ENCODE measurements at places on chromosomes 5 and 9.

- no peak for DNase-seq
Measured at GRCh38 chr9:91813176-91813795, 136.7 kb downstream of the ROR2 start.

DNA sequence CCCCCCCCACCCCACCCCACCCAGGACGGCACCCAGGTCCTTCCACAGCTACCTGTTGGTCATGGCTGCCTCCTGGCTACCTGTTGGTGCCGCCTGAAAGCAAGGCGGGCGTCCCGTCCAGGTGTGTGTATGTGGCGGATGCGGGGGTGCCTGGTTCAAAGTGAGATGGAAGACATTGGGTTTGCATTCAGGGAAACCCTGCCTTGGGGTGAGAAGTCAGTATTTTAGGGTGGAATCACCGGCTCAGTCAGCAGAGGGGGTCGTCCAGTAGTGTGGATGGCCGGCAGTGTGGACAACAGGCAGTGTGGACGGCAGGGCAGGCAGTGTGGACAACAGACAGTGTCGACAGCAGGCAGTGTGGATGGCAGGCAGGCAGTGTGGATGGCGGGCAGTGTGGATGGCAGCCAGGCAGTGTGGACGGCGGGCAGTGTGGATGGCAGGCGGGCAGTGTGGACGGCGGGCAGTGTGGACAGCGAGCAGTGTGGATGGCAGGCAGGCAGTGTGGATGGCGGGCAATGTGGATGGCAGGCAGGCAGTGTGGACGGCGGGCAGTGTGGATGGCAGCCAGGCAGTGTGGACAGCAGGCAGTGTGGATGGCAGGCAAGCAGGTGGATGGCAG, 28.0 kb downstream of the NKD2 start:
- DNase-seq = no peak

GRCh38 chr5:100575815-100576214, 40.6 kb downstream of the FAM174A start:
- DNase-seq = no peak

DNA sequence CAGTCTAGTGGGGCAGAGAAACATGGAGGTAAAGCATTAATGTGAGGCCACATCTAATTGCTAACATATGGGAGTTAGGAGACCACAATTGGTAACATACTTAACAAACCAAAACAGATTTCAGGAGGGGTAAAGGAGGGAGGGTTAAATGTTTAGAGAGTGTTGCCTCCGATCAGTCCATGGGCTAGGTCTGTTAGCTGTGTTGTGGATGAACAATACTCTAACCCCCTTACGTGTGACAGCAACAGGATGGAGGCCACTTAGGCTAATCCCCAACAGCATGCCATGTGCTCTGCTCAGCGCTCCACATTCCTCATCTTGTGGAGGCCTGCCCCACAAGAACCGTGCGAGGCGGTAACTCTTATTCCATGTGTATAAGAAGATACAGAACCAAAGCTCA, 167.0 kb downstream of the CRB2 start:
- no peak for DNase-seq

DNA sequence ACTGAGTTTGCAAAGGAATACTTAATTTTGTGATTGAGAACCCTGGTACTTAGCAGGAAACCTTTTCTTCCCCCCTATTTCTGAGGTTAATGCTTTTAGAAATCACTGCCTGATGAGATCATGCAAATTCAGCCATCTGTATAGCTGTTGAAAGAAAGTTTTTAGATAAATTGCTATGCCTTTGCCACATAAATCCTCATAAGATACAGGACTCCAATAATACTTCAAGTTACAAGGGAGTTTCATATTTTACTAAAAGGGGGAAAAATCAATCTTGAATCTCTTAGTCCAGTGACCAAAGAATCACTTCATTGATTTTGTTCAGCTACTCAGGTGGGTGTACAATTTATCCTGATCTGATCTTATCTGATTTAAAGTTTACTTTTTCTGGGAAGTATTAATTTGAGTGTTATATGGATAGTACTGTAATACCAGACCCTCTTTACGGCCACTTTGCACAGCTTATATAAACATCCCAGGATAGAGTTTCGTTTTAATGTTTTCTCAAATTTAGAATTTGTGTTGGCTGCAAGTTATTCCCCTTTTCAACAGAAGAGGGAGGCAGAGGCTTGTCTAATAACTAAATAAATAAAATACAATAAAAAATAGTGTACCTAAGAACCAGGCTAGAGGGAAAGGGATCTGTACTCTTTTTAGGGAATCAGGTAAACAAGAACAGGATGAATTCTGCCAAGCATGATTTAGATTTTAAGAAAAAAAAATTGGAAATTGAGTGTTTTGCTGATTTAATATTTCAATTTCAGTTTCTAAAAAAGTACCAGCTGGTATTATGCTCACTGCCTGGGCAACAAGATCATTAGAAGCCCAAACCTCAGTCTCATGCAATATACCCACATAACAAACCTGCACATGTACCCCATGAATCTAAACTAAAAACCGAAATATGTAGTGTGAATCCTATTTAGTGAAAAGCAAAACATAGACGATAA, 69.1 kb downstream of the PSAT1 start:
- DNase-seq = peak; percentile 1

DNA sequence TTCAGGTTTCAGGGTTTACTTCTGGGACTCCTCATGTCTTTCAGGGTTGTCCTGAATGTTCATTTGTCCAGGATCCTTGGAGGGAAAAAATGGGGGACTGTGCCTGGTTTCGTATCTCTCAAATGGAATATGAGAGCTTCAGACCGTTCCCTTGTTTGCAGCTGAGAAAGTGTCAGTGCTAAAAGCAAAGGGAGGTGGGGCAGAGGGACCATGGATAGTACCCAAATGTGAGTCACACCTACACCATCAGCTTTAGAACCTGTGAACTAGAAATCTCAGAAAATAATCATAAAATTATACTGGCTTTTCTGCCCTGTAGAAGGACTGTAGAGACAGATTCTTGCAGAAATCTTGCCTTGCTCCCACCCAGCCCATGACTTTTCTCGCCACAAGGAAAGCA, 84.3 kb upstream of the TAF11L2 start:
- no peak for DNase-seq

DNA sequence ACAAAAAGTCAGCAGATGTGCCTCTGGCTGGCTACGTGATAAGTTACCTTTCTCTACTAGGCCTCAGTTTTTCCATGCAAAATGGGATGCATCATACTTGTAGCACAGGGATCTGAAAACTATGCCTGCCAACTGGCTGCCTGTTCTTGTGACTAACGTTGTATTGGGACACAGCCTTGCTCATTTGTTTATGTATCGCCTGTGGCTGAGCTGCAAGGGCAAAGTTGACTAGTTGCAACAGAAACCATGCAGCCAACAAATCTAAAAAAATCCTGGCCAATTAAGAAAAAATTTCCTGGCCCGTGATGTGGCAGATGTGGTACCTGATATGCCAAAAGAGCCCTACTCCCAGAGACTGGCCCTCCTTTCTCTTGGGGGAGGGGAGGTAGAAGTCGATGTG, 131.3 kb downstream of the SEC61B start:
- no peak for DNase-seq

- DNase-seq = no peak
Measured at GRCh38 chr9:128099231-128099931, 28.1 kb downstream of the PTGES2 start.

DNA sequence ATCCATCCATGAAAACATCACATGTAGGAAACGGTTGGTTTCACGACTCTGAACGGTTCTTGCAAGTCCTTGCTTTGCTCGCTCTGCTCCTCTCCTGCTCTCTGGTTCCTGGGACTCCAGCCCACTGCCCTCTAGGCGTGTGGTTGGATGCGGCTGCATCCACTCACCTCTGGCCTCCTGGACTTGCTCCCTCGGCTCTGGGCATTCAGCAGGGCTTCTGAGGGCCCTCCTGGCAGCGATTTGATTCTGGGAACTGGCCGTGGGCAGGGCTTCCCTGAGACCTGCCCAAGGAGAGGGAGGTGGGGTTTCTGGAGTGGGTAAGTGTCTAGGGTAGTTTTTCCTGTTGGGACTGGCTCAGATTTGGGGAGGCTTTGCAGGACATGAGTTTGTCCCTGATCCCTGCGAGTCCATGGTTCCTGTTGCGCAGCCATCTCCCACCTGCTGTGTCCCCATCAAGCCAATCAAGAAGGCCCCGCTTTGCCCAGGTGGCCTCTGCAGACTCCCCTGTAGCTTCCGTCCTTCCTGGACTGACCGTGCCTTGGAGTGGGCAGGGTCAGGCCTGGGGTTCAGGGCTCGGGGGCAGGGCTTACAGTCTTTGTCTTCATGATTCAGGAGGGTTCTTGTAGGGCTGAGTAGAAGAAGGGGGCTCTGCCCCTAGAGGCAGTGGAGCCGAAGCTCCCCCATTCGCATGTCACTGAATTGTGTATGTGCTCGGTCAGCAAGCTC, 192.3 kb downstream of the CACNA1B start:
- DNase-seq = no peak

DNA sequence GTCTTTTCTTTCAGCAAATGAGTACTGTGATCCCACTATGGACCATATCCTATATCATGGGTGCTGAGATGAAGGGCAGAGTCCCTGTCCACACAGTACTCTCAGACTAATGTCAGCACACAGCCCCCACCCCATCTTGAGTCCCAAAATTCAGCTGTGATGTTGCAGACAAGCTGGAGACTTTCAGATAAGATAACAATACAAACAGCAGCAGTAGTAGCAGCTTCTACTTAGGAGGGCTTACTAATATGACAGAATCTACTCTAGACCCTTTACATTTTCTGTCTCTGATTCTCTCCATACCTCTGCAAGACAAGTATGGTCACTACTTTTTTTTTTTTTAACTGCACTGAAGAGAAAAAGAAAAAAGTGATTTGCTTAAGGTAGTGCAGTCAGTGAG, 129.1 kb upstream of the TRIM32 start:
- no peak for DNase-seq

- no peak for DNase-seq
Measured at GRCh38 chr9:93149361-93149760, 15.3 kb upstream of the NINJ1 start.

DNA sequence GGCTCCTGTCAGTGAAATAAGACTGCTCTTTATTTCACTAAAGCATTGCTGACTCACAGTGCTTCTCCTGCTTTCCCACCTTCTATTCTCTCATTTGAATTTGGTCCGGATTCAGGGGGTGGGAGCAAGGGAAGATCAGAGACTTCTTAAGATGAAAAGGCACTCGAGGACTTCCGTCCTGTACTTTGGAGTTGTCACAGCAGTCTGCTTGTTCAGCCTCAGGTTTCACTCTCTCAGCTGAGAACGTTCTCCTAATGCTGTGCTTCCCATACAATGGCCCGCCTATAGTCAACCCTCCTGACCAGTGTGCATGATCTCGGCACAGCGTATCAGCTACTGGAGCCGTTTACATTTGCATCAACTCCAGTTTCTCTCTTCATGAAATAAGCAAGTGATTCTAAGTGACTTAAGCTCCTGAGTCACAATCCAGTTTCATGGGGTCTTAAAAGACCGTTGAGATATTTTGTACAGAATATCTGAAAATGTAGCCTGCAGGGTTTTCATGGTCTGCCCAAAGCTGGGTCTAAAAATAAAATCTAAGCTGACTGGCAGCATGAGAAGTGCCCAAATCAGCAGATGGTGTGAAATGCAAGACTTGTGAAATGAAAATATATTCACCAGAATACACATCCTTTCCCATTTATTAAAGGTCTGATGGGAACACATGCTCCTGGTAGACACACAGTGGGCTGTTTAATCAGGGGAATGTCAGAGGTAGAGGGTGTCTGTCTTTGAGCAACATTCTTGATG, 145.0 kb downstream of the ADCY2 start:
- DNase-seq = no peak

DNA sequence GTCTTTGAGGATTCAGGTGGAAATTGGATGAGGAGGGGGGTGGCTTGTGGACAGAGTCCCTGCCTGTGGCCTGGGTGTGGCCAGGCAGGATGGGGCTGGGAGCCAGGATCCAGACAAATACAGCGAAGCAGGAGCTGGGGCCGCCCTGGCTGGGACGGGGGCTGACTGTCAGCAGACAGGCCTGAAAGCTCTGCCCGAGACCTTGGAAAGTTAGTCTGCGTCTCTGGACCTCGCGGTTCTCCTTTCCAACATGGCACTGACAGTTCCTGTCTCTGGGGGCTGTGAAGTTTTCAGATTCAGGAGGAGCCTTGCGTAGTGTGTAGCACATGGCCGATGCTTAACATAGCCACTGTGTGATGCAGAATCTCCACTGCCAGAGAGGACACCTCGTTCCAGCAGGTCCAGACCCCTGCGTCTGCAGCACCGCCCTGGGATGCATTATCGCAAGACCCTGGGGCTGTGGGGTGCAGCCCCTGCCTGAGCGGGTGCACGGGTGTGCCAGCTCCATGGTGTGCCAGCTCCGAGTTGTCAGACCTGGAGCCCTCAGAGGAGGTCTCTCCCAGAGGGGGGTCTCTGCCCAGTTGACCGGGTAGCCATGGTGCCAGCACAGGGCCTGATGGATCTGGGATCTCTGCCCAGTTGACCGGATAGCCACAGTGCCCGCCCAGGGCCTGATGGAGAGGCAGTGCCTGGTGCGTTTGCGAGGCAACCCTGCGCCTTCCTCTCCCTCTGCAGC, 89.3 kb downstream of the COL5A1 start:
- no peak for DNase-seq

GRCh38 chr9:36976371-36977030, 57.6 kb downstream of the PAX5 start:
- no peak for DNase-seq

DNA sequence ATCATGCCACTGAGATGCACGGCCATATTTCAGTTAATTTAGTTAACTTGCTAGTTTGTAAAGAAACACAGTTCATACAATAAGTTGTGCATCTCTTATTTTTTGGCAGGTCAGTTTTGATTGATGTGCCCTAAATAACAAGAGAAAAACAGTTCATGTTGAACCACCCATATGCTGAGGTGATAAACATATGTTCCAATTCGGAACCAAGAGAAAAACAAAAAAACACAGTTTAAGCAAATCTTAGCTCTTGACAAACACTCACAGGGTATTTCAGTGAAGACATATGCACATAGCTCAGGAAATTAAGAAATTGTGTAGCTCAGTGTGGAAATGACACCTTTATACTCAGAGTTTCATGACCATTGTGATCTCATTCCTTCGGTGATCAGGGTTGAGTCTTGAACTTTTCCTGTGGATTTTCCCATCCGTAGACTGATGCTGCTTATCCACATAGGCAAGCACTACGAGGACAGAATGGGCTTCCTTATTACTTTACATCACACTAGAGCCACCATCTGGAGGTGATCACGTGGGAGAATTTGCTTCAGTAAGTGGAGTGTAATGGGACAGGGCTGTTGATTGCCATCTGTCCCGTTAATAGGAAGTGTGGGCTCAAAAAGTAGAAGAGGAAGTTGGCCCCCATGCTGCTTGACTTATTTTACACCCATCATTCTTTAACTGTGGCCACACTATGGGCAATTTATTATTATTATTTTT, 773.0 kb downstream of the MTRR start:
- no peak for DNase-seq
